ENCODE measurements at places on chromosomes 5 and 9.

GRCh38 chr9:99000476-99001395, 57.0 kb downstream of the COL15A1 start:
- DNase-seq, result peak; percentile 87

GRCh38 chr9:76099516-76099915, 209.0 kb downstream of the PCSK5 start:
- no peak for DNase-seq

- DNase-seq, result peak; percentile 21
Measured at GRCh38 chr5:10021248-10021647, 228.4 kb downstream of the ATPSCKMT start.

DNA sequence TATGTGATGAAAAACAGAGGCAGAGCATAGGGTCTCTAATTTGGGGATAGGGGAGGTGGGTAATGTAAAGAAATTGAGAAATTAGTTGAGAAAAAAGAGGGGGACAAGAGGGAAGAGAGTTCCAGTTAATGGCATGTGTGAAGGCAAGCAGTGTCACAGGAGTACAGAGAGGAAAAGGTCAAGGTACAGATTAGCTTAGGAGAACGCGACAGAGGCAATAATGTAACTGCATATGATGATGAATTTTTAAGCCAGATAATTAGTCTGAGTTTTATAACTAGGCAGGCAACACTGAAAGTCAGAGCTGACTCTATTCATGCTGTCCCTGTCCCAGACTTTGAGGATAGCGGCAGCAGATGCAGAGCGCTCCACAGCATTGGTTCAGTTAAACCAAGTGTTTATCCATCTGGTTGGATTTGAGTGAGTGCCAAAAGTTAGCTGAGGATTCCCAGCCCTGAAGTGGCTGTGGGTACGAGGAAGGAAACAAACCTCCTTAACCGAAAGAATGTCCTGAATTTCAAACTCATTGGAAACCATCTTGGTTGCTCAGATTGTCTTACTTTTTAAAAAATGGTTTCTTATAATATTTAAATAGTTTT, 315.2 kb downstream of the ARHGAP26 start:
- peak; percentile 47 for DNase-seq

GRCh38 chr5:67434466-67434865, 237.9 kb upstream of the CD180 start:
- no peak for DNase-seq
